ENCODE measurements at places on chromosomes 4 and X. TPM values are rescaled to one million over a fixed set of nuclear protein-coding genes. Genes with fewer than 3 reads are reported as not detected.

The PITX2 gene
- polyA plus RNA-seq, result 25.4 TPM

The ARHGAP4 gene
- 33.2 TPM for polyA plus RNA-seq

The POU3F4 gene
- polyA plus RNA-seq, result not detected

The NHS gene
- 6.6 TPM for polyA plus RNA-seq

The COMMD8 gene
- polyA plus RNA-seq, result 25.2 TPM

The CD40LG gene
- 0.81 TPM for polyA plus RNA-seq

The MAGEE2 gene
- polyA plus RNA-seq, result 0.37 TPM

The ELOVL6 gene
- 14.1 TPM for polyA plus RNA-seq

GRCh38 chrX:13055486-13055885, 11.1 kb upstream of the FAM9C start:
- no peak for DNase-seq

Data from large intestine (tissue), 12 donors.